Stimulated activated CD4-positive, alpha-beta T cell treated with anti-CD3 and anti-CD28 coated beads, TNF-alpha, amount 100 ng/mL, for 1 hour (primary cell): ENCODE measurements at places on chromosomes 3 and 15.

GRCh38 chr3:47825590-47825989, 22.7 kb downstream of the DHX30 start:
- DNase-seq = no peak

DNA sequence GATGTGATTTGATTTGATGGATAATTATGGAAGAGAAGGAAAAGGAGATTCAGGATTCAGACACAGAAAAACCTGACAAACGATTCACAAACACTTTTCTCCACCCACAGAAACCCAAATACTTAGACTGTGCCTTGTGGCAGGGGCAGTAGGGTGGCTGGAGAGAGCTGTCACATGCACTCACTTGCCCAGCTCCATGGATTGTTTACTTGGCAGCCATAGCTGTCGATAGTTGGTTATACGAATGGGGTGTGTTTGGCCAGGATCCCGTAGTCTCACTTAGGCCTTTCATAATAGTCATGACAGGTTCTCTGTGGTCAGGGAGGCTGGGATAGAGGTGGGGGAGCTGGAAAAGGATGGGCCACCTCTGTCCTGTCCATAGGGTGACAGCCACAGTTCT, 76.9 kb downstream of the CACNA1D start:
- no peak for DNase-seq

DNA sequence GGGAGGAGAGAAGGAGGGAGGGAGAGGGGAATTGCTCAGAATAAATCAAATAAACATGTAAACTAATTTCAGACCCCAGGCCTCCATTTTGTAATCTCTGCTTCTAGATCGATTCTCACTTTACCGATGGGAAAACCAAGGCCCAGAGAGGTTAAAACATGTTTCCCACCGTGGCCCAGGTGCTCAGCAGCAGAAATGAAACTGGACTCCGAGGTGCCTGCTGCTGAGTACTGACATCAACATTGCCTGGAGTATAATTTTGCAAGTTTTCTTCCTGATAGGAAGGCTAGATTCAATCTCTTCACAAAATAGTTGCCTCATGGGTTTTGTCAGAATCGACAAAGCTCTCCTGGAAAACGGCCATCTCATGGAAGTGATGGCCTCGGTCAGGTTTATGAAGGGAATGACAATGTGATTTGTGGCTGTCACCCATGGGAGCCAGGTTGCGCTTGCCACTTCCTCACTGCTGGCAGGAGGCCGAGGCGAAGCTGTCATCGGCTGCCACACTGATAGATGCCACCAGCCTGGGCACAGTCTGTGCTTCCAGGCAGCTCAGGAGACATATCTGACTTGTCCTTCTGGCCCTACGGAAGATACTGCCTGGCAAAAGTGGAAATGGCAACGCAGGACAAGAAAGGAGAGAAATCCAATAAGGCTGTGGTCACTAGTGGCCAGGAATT, 133.1 kb upstream of the LRRN1 start:
- no peak for DNase-seq

- DNase-seq = no peak
Observed at GRCh38 chr15:85365980-85366379, 14.4 kb upstream of the AKAP13 start.

DNA sequence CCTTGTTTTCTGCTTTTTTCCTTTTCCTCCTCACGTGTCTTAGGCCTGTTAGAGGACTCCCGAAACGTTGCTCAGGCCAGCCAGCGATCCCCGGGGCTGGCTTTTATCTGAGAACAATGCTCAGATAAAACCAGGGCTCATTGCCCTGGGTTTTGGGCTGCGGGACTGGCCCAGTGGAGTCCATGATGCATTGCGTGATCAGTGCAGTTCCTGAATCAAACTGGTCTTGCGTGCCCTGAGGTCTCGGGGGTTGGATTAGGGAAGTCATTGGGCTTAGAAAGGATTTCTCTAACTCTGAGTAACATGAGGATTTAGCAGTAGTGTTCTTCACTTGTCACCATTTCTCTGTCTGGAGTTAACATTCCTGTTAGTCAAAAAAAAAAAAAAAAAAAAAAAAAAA, 66.3 kb downstream of the CCR1 start:
- no peak for DNase-seq

GRCh38 chr3:23611737-23612295, 193.9 kb upstream of the UBE2E1 start:
- DNase-seq = no peak
